ENCODE measurements at places on chromosomes 3 and 15.

- no peak for DNase-seq
These were observed 75.2 kb downstream of the CHRNA7 start for GRCh38 chr15:32105258-32106241.

- DNase-seq, result no peak
These were observed 197.4 kb downstream of the SLC9A9 start for GRCh38 chr3:143650827-143651226.

- DNase-seq, result peak; percentile 53
These were observed 13.6 kb downstream of the WNT7A start for GRCh38 chr3:13866041-13866965.

DNA sequence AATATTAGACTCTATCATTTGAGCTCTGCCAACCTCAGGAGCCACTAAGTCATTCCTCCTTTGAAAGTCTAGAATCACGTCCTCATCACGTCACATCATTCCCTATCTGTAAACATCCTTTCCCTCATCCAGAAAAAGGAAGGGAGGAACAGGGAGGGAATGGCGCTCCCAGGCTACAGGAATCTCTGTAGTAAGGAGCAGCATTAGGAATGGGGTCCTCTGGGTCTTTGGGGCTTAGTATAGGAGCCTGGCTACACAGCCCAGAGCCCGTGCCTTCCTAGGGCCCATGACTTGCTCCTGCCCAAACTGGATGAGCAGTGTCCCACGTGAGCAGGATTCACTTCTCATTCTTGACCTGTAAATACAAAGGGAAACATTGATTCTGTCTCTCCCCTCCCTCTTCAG, 1.6 kb downstream of the TAGLN3 start:
- DNase-seq, result no peak

DNA sequence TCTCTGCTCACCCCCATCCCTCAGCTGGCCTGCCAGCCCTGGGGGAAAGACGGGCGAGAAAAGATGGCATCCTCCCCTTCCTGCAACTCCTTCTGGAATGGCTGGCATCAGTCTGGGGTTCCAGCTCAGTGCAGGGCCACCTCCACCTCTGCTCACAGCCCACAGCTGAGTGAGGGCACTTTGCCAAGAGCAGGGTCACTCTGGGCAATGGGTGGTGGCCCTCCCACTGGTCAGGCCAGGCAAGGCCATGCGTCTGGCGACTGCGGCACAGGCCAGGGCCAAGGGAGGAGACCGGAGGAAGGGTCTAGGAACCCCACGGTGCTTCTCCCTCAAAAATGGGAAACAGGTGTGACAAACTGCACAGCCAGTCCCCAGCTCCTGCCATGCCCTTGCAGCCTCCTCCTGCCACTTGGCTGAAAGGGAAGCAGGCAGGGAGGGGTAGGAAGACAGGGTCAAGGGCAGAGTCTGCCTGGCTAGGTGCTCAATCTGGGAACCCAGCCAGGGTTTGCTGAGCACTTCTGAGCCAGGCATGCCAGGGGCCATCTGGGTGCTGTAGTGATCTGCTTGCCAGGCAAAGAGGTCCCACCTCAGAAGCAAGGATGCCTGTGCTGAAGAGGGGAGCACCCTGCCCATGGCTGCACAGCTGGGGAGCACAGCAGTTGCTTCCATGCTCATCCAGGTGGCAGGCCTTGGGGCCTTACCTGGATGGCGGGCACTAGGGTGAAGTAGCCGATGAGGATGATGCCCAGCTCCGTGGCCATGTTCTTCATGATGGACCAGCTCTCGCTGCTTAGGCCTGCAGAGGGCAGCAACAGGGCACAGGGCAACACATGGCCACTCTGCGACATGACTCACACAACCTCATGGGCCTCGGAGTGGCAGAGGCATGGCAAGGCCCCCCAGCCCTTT, 41.2 kb downstream of the PTPN23 start:
- no peak for DNase-seq

DNA sequence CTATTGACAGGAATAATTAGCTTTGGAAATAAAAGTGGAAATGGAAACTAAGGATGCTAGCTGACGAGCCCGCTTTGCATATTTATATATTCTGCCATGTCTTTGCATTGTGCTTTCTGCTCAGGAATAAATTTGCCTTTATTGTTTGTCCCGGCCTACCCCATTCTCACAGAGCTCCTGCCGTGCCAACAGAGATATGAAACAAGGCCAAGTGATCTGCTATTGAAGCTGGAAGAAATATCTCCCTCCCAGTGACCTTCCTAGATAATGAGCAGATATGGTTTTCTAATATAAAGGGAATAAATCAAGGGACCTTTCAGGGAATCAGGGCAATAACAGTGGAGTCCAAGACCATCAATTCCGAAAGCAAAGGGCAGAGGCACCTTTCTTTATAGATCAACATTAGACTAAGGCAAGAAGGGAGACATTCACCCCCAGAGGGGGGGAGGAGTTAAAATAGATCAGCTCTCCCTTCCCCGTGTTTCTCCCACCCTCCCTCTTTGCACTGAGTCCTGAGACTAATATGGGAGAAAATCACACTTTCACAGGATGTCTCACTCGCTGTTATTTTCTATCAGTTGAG, 664.6 kb downstream of the AGBL1 start:
- no peak for DNase-seq

GRCh38 chr3:170470063-170471016, 51.7 kb downstream of the CLDN11 start:
- no peak for DNase-seq

- DNase-seq, result no peak
These were observed 267.1 kb downstream of the LRTM1 start for GRCh38 chr3:54660714-54661132.

DNA sequence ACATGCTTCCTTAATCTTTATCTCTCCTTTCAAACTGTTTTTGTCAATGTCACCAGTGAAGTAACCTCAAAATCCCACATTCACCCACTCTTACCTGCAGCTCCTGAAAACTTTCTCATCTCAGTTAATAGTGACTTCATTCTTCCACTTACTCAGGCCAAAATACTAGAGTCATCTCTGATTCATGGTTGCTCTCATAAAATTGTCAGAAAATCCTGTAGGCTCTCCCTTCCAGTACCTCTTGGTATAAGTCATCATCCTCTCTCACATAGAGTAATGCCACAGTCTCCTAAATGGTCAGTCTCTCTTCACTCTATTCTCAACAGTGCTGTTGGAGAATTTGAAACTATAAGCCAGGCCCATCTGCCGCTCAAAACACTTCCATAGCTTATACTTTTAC, 34.9 kb upstream of the POU1F1 start:
- DNase-seq, result no peak

GRCh38 chr3:173267716-173268115, 126.7 kb upstream of the SPATA16 start:
- DNase-seq, result no peak

DNA sequence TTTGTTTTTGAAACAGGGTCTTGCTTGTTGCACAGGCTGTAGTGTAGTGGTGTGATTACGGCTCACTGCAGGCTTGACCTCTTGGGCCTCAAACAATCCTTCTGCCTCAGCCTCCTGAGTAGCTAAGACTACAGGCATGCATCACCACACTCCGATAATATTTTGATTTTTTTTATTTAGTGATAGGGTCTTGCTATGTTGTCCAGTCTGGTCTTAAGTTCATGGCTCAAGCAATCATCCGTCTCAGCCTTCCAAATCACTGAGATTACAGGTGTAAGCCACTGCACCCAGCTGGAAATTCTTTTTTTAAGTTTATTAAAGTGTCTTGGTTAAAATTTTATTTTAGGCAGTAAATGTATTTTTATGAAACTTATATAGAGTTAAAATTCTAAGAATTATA, 32.2 kb upstream of the RAP2B start:
- DNase-seq, result no peak

DNA sequence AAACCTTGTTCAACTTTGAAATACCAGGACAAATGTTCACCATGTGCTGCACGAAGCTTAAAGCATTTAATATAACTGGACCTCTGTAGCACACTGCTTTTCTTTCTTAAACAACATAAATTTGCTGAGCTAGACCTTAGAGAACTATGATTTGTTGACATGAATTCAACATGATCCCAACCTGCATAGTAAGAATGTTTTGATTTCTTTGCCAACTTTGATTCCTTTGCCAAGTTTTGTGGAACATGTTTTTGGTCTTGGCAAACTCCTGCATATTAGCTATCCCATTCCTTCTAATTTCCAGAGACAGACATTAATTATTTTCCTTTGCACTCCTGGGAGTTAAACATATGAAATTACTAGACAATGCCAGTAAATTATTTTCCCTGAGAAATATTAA, 197.2 kb upstream of the RBMS3 start:
- no peak for DNase-seq

DNA sequence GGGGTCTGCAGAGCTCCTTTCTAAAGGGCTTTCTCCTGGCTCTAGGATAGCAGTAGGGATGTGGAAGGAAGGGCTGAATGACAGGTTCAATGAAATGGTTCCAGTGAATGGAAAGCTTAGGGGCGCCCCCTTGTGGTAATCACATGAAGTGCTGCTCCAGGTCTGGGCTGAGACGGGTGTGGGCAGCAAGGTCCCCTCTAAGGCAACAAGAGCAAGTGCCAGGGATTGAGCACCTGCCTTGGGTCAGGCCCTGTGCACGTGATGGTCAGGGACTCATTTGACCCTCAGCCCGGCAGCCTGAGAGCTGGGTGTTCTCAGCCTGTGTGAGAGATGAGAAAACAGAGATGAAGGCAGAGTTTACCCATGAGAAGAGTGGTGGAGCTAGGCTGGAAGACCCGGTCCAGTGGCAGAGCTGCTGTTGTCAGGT, 12.1 kb upstream of the CX3CR1 start:
- peak; percentile 66 for DNase-seq

DNA sequence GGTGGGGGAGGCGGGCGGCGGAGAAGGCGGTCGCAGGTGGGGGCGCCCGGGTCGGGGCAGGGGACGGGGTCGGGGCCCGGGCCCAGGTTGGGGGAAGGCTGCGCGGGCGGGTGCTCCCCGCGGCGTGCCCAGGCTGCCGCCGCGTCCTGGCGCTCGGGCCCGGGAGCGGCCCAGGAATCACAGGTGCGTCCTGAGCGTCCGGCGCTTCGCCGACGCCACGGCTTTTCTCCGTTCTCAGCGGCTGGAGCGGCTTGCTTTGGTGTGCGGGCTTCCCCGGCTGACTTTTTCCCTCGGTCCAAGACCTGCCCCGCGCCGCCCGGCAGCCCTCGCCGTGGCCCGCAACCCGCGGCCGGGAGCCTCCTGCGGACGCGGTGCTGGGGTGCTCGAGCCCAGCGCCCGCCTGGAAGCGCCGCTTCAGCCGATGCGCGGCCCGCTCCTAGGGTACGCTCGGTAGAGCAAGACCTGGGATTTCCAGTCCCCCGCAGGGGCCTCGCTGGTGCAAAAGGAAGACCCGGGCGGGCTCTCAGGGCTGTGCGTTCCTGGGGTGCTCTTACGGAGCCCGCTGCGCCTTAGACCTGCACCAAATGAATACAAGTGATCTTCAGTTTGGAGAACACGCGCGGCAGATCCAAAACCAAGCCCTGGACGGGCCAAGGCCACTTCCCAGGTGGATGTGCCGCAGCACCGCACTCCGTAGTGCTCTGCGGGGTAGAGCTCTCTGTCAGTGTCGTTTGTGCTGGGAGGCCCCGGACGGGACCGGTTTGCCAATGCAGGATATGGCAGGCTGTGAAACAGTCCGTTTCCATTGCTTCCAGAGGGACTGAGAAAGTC, 639 bp downstream of the NIPA1 start:
- DNase-seq, result no peak

- no peak for DNase-seq
These were observed 217.0 kb downstream of the P3H2 start for GRCh38 chr3:189903562-189904250.

GRCh38 chr15:40427188-40427587, 13.6 kb upstream of the BAHD1 start:
- DNase-seq, result no peak

DNA sequence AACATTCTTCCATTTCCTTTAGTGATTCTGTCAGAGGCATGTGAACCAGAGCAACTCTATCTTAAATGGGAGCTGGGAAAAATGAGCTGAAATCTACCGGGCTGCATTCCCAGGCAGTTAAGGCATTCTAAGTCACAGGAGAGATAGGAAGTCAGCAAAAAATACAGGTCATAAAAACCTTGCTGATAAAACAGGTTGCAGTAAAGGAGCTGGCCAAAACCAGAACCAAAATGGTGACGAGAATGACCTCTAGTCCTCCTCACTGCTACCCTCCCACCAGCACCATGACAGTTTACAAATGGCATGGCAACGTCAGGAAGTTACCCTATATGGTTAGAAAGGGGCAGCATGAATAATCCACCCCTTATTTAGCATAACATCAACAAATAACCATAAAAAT, 66.4 kb downstream of the B3GALNT1 start:
- no peak for DNase-seq

- DNase-seq, result no peak
These were observed 367.9 kb upstream of the PROK2 start for GRCh38 chr3:72152551-72153476.
